Testis (tissue), 5 donors: ENCODE measurements at places on chromosomes 6 and 20. TPM values are rescaled to one million over a fixed set of nuclear protein-coding genes. Genes with fewer than 3 reads are reported as not detected.

DNA sequence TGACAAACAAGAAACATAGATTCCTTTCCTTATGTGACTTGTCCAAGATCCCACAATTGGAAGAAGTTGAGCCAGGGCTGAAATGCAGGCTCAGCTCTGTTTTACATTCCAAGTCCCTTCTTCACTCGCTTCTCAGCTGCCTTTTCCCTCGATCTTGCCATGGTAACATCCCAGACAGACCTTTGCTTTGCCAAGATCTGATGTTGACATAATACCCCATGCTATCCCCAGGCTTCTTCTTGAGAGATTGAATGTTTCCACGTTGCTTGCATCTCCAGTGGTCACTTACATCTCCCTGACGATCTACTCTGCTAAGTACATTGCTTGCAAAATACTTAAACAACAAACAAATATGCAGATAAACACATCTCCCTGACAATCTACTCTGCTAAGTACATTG, 63.5 kb downstream of the TBXT start:
- DNase-seq, result no peak

- no peak for DNase-seq
These were observed 5.6 kb downstream of the RAB23 start for GRCh38 chr6:57216235-57217101.

The ABHD12 gene
- total RNA-seq, result 51.5 TPM

GRCh38 chr20:10466325-10466724, 31.2 kb downstream of the SLX4IP start:
- no peak for DNase-seq

- DNase-seq, result no peak
These were observed 26.4 kb downstream of the SLX4IP start for GRCh38 chr20:10461495-10461894.

GRCh38 chr20:56372850-56373249, 14.1 kb downstream of the FAM210B start:
- DNase-seq, result no peak

The PTCRA gene
- total RNA-seq, result 0.56 TPM

GRCh38 chr6:105804424-105804823, 281.7 kb upstream of the PRDM1 start:
- DNase-seq, result no peak

The PLEKHG1 gene
- total RNA-seq, result 104 TPM

The FAM83C gene
- 0.43 TPM for total RNA-seq

The MEP1A gene
- 0.63 TPM for total RNA-seq

GRCh38 chr6:16742116-16742515, 19.1 kb downstream of the ATXN1 start:
- no peak for DNase-seq

The SPTLC3 gene
- 9.8 TPM for total RNA-seq

The SLA2 gene
- 0.47 TPM for total RNA-seq

The ERVFRD-1 gene
- not detected for total RNA-seq

DNA sequence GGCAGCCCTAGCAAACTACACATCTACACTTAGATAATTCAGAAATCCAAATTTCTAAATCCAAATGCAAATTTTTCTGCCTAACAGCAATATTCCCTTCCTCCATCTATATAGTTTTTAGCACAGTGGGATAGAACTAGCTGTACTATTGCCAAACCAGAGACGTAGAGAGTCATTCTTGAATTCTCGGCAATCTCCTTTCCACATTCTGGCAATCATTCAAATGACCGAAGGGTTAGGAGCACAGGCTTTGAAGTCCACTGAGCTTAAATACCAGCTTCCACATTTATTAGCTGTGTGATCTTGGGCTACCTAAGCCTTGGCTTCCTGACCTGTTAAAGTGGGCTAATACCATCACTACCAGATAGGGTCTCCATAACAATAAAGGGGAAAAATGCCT, 3.1 kb upstream of the RPS12 start:
- DNase-seq, result no peak

The FNDC1 gene
- 0.87 TPM for total RNA-seq

- no peak for DNase-seq
These were observed 2.5 kb upstream of the C4A start for GRCh38 chr6:31979238-31979898.

GRCh38 chr6:16336056-16336818, 97.8 kb downstream of the GMPR start:
- no peak for DNase-seq

DNA sequence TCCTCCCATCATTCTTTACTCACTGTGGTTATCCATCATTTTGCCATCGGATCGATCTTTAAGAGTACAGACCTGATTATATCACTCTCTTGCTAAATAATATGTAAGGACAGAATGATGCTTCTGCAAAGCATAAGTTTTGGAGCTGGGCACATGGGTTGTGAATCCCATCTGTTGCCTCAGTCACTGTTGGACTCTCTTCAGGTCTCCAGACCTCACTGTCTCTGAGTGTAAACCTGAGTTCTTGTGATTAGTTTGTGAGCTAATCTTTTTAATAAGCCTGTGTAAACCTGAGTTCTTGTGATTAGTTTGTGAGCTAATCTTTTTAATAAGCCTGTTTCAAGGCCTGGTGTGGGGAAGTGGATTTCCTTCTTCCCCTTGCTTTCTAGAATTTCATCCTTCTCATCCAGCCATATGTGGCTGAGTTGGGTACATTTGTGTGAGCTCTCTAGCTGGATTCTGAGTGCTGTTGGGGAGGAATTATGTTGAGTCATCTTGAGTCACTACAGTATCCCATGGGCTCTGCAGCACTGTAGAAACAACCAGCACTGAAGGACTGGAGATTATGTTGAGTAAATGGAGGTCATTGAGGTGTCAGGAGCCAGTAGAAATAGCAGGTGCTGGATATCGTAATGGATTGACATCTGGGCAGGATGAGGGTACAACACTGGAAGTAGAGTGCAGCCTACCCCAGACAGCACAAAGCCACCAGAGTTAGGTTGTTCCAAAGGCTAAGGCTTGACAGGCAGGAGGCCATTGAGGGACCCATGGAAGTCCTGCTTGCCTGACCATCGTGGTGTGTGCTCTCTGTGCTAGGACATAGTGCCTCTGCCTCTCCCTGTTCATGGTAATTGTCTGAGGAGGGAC, 52.4 kb downstream of the SCAND1 start:
- DNase-seq, result no peak

The CGA gene
- not detected for total RNA-seq

GRCh38 chr6:5671601-5672559, 334.8 kb downstream of the NRN1 start:
- DNase-seq, result no peak

DNA sequence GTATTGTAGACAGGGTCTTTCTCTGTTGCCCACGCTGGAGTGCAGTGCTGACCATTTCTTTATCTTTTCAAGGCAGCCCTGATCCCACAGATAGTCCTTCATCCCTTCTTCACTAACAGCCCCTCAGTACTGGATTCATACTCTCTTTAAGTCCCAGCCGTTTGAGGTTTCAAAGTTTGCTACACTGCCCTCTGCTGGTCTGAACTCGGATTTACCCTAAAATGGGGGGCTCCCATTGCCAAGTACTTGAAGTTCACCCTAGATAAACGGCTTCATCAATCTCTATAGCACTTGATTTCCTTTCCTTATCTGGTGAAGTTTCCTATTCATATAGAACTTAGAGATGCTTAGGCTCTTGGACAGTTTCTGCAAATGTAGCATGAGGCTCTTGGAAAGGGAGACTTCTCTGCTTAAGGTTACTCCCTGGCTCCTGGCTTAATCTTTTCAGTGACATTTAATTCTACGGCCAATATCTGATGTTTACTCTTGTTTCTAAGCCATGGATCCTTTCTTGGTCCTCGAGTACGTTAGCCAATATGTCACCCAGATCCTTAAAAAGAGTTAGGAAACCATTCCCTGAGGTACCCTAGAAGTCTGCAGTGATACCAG, 21.4 kb upstream of the PREP start:
- DNase-seq, result peak; percentile 67

GRCh38 chr20:36856691-36857635, 19.0 kb upstream of the TLDC2 start:
- DNase-seq, result no peak

The PHF1 gene
- 218 TPM for total RNA-seq

The TGIF2 gene
- 37.2 TPM for total RNA-seq

The LAMA2 gene
- total RNA-seq, result 56.0 TPM

GRCh38 chr6:166008441-166009369, 158.9 kb downstream of the TBXT start:
- DNase-seq, result peak; percentile 60

GRCh38 chr6:43171707-43172103, 636 bp downstream of the SRF start:
- DNase-seq, result no peak

- DNase-seq, result no peak
These were observed 47.6 kb downstream of the BACH2 start for GRCh38 chr6:90249034-90249433.

The BPIFB2 gene
- total RNA-seq, result 0.56 TPM

The KHDC1 gene
- 4.8 TPM for total RNA-seq

The EPB41L1 gene
- 65.3 TPM for total RNA-seq

DNA sequence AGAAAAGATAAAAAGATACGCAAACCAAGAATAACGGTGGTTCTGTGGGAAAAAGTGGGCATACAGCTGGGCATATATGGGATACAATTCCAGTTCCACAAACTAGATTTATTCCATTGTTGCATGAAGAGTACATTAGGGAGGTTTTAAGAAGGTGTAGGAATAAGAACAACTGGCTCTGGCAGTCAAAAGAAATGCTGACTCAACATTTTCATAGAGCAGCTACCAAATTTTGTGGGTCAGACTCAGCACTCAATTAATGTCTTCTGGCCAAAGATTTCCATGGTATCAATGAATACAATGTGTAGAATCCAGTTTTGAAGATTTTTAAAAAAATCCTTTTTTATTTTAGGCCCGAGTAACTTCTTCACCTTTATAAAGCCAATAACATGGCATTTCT, 40.2 kb downstream of the TP53INP2 start:
- no peak for DNase-seq

- no peak for DNase-seq
These were observed 113.9 kb downstream of the LINC00237 start for GRCh38 chr20:20992277-20992676.

GRCh38 chr6:70980727-70981126, 23.9 kb upstream of the B3GAT2 start:
- DNase-seq, result no peak

- no peak for DNase-seq
These were observed 6.0 kb downstream of the HLA-DMA start for GRCh38 chr6:32946893-32947292.

DNA sequence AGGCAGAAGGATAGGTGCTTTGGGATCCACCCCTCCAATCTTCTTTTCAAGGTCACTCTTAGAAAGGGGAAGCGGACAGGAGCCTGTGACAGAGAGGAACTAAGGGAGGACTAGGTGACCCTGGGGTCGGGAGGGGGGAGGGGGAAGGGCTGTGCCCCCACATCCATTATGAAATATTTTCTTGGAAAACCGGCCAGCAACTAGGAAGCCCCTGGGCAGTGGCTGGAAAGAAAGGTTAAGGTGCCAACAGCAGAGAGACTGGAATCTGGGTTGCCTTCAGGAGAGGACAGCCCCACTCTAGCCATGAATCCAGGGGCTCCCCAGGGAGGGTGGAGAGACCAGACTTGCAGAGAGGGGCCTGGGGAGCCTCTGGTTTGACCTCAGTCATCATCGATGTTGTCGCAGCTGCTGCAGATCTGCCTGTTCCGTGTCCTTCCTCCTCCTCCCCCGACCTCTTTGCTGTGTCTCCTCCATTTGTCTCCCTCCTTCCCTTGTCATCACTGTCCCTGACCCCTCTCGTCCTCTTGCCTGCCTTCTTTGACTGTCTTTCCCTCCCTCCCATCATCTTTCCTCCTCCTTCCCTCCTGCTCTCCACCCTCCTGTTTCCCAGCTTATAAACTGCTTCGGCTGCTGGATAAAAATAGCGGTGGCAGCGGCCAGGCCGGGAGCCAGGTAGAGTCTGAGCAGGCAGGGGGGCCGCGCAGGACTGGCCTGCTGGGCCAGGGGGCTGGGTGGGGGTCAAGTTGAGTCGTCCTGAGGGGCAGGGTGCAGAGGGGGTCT, 3.2 kb downstream of the SLC29A1 start:
- peak; percentile 51 for DNase-seq

DNA sequence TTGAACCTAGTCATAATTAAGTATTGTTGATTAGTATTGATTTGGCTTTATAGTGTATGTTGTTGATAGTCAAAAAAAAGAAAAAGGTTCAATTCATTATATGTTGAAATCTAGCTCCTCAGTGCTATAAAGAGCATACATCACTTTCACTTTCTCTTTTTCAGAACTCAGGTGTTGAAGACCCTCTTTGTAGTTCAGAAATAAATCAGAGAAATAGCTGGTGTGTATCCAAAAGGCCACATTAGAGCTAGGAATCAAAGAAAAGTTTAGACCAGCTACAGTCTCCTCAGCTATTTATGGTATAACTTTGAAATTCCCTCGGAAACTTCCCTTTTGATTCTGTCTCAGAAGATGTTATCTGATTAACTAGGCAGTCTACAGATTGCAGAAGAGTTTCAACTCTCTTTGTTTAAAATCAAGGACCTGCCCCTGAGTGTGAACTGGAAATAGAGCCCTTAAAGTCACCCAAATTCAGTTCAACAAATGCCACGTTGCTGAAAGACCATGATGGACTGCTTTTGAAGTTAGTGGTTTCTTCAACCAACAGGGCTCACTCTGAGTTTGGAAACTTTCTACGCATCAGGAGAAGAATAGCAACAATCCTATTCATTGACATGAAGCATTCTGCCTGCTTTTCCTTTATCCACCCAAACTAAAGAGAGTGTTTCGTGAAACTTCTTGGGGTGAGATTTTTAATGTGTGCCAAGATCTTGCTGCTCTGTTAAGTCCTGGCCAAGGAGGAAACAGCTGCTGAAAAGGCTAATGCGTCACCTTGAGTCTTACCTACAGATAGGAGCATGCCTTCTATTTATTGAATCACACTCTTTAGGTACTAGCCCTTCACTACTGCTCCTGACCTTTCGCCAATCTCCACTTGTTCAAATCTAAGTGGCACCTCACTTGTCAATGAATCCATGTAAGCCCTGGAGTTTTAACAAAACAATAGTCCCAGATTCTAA, 111.7 kb downstream of the TNFRSF21 start:
- no peak for DNase-seq
